ENCODE measurements at places on chromosomes 13 and 19. TPM values are rescaled to one million over a fixed set of nuclear protein-coding genes. Genes with fewer than 3 reads are reported as not detected.

CACNA1A gene
- total RNA-seq: 0.84 TPM

RASIP1 gene
- 34.5 TPM for total RNA-seq

- DNase-seq: no peak
Observed at GRCh38 chr13:76717092-76717491, 169.1 kb downstream of the KCTD12 start.

- no peak for DNase-seq
Observed at GRCh38 chr19:38095411-38096308, 128.4 kb downstream of the DPF1 start.

KLK3 gene
- total RNA-seq: not detected

HIF3A gene
- 27.4 TPM for total RNA-seq

- DNase-seq: no peak
Observed at GRCh38 chr13:93621051-93621450, 394.4 kb downstream of the GPC6 start.

- no peak for DNase-seq
Observed at GRCh38 chr13:72284791-72285190, 417.8 kb upstream of the DACH1 start.

GRCh38 chr13:50136226-50136625 lies 121.0 kb downstream of the KCNRG start:
- DNase-seq: no peak

- no peak for DNase-seq
Observed at GRCh38 chr13:46844431-46844830, 47.5 kb upstream of the ESD start.

DNA sequence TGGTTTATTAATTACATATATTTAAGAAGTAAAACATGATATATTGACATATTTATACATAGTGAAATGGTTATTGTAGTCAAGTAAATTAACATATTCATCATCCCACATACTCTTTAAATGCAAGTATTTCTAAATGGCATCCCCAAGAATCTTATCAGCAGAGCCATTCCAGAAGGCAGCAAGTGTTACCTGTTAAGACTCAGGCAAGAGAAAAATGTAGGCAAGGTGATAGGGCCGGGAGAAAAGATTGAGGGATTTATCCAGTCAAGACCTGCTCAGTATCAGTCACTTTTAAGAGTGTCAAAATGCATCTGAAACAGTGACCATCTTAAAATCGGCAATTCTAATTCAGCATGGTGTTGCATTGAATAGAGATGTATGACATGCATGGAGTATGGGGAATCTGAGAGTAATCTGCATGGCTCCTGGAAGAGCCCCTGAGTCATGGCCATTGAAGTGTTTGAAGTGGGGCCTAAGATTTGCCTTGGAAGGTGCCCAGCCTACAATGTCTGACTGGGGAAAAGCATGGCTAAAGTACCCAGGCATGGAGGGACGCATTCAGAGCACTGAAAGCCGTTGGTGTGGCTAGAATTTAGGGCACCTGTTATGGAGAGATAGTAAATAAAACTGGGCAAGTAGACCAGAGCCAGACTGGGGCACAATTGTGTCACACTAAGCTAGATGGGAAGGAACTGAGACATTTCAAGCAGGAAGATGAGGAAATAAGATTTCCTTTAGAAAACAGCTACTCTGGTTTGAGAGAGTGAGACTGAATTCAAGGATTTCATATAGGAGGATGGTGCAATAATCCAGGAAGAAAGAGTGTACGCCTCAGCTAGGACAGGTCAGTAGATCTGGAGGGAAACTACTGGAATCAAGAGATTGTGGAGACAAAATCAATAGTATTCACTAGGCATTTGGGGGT lies 25.0 kb upstream of the C1QTNF9B start:
- no peak for DNase-seq

GRCh38 chr13:93771782-93772181 lies 545.2 kb downstream of the GPC6 start:
- DNase-seq: no peak

DNA sequence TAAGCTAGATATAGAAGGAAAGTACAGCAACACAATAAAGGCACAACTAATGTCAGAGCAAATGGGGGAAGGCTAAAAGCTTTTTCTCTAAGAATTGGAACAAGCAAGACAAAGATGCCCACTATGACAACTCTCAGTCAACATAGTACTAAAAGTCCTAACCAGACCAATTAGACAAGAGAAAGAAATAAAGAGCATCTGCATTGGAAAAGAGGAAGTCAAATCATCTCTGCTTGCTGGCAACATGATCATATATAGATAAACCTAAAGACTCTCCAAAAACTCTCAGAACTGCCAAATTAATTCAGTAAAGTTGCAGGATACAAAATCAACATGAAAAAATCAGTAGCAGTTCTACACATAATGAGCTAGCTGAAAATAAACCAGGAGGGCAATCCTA lies 542.0 kb downstream of the DIAPH3 start:
- no peak for DNase-seq

JAK3 gene
- total RNA-seq: 20.1 TPM

TGFBR3L gene
- total RNA-seq: not detected

GRCh38 chr13:47955836-47956235 lies 45.2 kb downstream of the SUCLA2 start:
- no peak for DNase-seq

GRCh38 chr13:60491531-60491930 lies 94.5 kb downstream of the TDRD3 start:
- DNase-seq: no peak

DNA sequence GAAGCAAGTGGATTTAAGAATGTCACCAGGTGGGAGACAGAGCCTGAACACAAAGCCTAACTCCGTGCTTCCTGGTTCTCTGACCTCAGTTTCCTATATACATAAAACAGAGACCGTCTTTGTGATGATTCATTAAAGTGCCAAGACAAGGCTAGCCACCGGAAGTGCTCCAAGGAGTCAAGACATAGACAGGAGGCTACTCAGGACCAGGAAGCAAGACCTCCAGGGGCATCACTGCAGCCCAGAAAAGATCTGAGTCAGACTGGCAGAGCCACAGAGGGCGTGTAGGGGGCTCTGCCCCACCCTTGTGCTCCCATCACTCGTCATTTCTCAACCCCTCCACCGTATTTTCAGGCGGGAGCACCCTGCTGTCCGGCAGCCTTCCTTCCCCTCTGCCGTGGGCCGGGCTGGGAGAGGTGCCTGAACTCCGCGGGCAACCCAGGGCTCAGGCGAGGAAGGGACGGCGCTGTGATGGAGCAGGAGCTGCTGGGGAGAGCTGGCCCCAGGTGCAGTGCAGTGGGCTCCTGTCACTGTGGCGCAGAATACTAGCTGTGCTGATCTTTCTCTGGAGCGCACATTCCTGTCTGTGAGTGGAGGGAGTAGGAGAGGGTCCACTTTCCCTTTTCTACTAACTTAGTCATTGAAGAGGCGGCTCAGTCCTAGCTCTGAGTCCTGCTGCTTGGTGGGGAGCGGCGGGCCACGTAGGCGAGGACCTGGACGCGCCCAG lies 134.7 kb upstream of the GPR12 start:
- DNase-seq: peak; percentile 59

- no peak for DNase-seq
Observed at GRCh38 chr19:32540621-32541020, 40.4 kb upstream of the PDCD5 start.

DNA sequence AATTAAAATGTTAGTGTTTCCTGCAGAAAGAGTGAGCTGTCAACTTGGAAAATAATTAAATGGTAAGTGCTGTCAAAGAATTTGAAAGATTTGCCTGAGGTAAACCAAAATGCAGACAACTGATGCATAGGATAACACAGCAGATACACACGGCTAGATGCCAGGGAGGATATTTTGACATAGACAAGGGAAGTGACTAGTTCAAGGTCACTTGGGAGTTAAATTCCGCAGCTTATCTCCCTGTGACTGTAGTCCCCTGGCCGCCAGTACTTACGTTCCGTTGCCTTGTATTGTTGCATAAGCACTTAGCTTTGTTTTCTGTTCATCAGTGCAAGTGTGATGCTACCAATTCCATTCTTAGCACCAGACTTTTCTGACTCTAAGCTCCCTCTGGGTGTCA lies 247.3 kb upstream of the MAB21L1 start:
- DNase-seq: no peak

DNA sequence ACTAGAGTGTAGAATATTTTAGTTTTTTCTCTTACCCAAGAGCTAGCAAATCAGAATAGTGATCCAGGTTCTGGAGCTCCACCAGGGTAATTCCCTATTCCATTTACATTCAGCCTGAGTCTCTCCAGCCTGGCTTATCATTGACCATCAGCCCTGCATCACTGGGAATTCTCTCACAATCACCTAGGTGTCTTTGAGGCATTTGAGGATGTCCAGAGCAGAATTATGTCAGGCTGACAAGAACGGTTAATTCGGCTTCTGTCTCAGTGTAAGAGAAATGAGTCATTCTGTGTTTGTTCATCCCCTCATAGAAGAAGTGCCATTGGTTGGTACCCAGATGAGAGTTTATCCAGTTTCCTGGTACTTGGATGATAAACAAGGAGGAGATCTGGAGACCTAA lies 180.5 kb downstream of the ZNF737 start:
- DNase-seq: no peak

NLRP4 gene
- total RNA-seq: not detected

DNA sequence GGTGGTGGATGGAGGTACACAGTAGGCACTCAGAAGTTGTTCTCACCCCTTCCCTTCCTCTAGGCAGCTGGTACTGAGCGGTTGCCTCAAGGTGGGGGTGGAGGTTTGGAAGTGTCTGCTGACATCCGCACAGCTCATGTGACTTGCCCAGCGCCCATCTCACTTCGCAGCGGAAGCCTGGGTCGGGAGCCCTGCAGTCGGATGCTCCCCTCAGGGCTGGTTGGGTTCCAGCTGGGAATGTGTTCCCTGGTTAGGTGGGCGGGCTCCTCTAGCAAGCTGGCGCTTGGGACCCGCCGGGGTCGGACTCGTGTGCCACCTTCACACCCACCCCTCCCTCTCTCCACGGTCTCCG lies 10.2 kb downstream of the PPP1R37 start:
- DNase-seq: no peak

IGFL3 gene
- not detected for total RNA-seq

GZMM gene
- 0.74 TPM for total RNA-seq

DNA sequence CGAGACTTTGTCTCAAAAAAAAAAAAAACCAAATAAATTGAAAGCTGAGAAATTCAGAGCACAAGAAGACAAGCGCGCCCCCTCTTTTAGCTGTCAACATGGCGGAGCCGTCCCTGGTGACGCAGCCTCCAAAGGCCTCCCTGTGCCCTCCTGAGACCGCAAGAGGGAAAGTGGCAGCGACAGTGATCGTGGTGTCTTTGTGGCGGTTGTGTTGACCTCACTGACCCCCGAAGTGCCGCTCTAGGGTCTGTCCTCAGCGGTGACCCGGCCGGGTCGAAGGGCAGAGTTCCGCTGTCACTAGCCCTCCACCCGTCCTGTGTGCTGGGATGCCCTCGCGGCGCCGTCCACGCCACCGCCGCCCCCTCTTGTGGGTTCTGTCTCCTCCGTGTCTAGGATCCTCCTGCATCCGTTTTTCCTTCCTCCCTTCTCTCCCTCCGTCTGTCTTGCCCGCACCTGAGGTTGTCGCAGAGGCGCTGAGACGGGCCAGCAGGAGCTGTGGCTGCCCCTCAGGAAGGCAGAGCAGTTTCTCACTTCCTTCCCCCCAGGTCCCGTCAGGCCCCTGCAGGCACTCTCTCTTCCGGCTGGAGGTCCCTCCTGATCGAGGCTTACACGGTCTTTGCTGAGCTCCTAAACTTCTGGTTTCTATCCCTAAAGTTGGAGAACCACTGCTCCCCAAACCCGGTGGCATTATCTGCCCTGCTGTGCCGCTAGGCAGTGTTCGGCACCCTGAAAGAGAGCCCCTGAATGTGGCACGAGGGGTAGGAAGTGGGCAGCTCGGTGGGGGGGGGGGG lies 7.2 kb downstream of the UHRF1 start:
- no peak for DNase-seq

DNA sequence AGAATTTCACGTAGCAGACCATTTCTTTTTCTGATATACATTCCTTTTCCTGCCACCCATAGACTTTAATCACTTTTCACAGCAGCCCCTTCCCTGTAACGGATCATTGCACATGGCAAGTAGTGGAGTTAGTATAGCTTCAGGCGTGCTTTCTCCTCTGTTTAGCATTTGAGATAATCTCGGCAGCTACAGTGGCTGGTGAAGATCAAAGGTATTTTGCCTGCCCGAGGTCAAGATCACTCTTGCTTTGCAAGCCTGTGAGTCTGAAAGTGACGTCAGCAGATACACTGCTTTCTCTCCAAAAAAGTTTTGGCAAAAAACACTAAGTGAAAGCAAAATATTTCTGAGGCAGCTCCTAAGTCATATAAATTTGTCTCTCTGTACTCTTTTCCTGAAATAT lies 260.0 kb downstream of the NDFIP2 start:
- DNase-seq: no peak

- peak; percentile 96 for DNase-seq
Observed at GRCh38 chr19:37468961-37469777, at the start of gene ZNF570. Gene ZNF570 (plus strand): TSS chr19:37469356. CDS start chr19:37470355, 999 bp downstream.

- DNase-seq: no peak
Observed at GRCh38 chr13:21641629-21642028, 29.2 kb upstream of the FGF9 start.

DNA sequence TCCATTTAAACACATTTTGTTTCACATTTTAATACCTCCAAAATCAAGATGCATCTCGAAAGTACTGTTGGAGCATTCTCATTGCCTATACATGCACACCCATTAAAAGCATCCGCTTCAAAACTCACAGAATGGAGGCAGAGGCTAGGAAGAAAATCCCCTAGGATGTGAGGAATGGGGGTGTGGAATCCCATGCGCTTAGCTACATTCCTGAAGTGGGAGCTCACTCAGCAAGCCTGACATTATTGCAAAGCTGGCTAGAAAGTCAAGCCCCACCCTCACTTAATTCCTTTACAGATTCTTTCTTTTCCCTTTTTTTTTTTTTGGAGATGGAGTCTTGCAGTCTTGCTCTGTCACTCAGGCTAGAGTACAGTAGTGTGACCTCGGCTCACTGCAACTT lies 4.6 kb upstream of the FAM32A start:
- no peak for DNase-seq

NOTCH3 gene
- total RNA-seq: 60.3 TPM

DNA sequence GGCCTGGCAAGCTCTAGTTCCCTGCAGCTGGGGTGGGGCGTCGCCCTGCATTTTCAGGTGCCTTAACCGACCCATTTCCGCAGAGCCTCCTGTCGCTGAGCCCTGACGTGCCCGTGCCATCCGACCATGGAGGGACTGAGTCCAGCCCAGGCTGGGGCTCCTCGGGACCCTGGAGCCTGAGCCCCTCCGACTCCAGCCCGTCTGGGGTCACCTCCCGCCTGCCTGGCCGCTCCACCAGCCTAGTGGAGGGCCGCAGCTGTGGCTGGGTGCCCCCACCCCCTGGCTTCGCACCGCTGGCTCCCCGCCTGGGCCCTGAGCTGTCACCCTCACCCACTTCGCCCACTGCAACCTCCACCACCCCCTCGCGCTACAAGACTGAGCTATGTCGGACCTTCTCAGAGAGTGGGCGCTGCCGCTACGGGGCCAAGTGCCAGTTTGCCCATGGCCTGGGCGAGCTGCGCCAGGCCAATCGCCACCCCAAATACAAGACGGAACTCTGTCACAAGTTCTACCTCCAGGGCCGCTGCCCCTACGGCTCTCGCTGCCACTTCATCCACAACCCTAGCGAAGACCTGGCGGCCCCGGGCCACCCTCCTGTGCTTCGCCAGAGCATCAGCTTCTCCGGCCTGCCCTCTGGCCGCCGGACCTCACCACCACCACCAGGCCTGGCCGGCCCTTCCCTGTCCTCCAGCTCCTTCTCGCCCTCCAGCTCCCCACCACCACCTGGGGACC lies 1.2 kb downstream of the ZFP36 start:
- no peak for DNase-seq

GRCh38 chr13:35700671-35701070 lies 224.2 kb upstream of the MAB21L1 start:
- DNase-seq: no peak

LSR gene
- total RNA-seq: 8.1 TPM

Measured in mesenteric fat pad (tissue), 1 donor.